ENCODE measurements at places on chromosomes 11 and 22. TPM values are rescaled to one million over a fixed set of nuclear protein-coding genes. Genes with fewer than 3 reads are reported as not detected.

- no peaks in the 10 kb centered on the region for H3K4me1 ChIP-seq
- peak; percentile 57 for DNase-seq
- no peak overlapping the region for H3K4me3 ChIP-seq
- H3K36me3 ChIP-seq, result peaks cover 22% of the 10 kb centered on the region
These were observed 44.9 kb upstream of the CARS1 start for GRCh38 chr11:3101921-3102640.

GRCh38 chr11:61297746-61298145 is 2.6 kb upstream of the VWCE start:
- H3K4me1 ChIP-seq, result peaks cover 37% of the 10 kb centered on the region
- H3K4me3 ChIP-seq, result no peak overlapping the region
- H3K27ac ChIP-seq, result no peak overlapping the region
- peaks cover 48% of the 10 kb centered on the region for H3K36me3 ChIP-seq
- H3K27me3 ChIP-seq, result peaks cover 11% of the 10 kb centered on the region

DNA sequence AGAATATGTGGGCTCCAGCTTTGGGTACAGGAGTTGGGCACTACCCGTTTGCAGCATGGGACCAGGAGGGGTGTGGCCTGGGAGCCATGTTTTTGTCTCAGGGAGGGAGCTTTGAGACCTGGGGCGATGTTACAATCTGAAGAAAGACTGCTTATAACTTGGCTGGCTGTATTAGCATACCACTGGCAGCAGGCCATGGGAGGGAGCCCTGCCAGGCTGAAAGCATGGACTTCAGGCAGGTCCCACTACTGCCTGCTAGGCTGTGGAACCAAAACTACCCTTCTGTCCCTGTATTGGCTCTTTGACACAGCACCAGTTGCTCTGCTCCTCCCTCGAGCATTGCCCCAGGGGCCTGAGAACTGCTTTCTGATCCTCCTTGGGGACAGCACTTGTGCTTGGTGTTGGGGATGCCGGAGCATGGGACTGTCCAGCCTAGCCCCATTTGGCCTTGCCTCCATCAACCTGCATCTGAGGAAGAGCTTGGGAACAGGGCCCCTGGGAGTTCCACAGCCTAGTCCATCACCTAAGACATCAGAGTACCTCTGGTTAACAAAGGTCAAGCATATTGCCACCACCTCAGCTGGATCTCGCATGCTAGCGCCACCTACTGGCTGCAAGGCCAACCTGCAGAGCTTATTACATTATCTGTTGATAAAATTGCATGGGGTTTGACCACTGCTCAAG is 217.4 kb downstream of the SBF2 start:
- H3K4me1 ChIP-seq, result no peaks in the 10 kb centered on the region
- no peak overlapping the region for H3K27ac ChIP-seq
- H3K27me3 ChIP-seq, result no peaks in the 10 kb centered on the region
- H3K36me3 ChIP-seq, result no peaks in the 10 kb centered on the region
- DNase-seq, result no peak

DNA sequence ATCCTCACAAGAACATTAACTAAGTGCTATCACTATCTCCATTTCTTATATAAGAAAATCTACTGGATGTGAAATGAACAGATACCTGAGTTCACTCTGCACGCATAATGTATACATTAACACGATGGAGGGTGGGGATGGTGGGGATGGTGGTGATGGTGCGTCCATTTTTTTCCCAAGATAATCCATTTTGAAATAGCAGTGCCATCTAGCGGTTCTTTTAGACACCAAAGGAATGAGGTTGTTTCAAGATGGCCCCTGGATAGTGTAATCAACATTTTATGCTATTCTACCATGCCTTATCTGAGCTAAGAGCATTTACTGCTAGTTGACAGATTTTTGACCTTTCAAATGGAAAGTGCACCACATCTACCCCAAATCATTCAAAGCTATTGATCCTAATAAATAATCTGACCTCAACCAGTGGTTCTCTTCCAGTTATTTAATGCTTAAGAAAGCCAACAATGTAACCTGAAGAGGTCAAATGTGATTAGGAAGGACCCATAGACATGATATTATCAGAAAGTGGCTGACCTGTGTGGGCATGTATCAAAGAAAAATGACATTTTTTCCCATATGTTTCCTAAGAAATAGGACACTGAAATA is 714.7 kb upstream of the TENM4 start:
- H3K36me3 ChIP-seq, result no peaks in the 10 kb centered on the region
- no peaks in the 10 kb centered on the region for H3K27me3 ChIP-seq
- no peak overlapping the region for H3K4me3 ChIP-seq
- no peak for DNase-seq

GRCh38 chr11:74418509-74418895 is 20.3 kb upstream of the PGM2L1 start:
- no peaks in the 10 kb centered on the region for H3K36me3 ChIP-seq
- DNase-seq, result no peak
- no peak overlapping the region for H3K27ac ChIP-seq
- no peak overlapping the region for H3K4me3 ChIP-seq
- no peaks in the 10 kb centered on the region for H3K27me3 ChIP-seq

GRCh38 chr22:32720924-32721323 is 80.6 kb upstream of the TIMP3 start:
- no peak overlapping the region for H3K27ac ChIP-seq
- H3K27me3 ChIP-seq, result no peaks in the 10 kb centered on the region

GRCh38 chr11:2517386-2518064 is 72.7 kb downstream of the KCNQ1 start:
- H3K4me1 ChIP-seq, result no peaks in the 10 kb centered on the region
- peak; percentile 54 for DNase-seq
- H3K27me3 ChIP-seq, result no peaks in the 10 kb centered on the region
- H3K4me3 ChIP-seq, result no peak overlapping the region
- no peaks in the 10 kb centered on the region for H3K36me3 ChIP-seq

Gene GUCY1A2
- 31.1 TPM for total RNA-seq

Gene OVOL1
- 2.7 TPM for total RNA-seq

Gene CARD16
- 74.0 TPM for total RNA-seq

Gene APOBEC3B
- total RNA-seq, result 0.52 TPM

Gene TMEM132A
- total RNA-seq, result 18.4 TPM
